ENCODE measurements at places on chromosomes 4 and X.

DNA sequence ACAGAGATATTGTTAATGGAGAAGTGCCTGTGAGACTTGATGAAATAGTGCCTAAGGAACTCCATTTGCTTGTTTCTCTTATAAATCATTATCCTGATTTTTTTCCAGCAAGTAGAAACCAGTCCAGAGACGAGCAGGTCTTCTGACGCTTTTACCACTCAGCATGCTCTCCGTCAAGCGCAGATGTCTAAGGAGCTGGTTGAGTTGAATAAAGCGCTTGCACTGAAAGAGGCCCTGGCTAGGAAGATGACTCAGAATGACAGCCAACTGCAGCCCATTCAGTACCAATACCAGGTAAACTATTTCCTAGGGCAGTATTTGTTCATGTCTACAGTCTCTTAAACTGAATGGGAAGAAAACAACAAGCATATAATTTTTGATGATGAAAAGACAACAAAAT, 63.6 kb downstream of the KIF4A start:
- DNase-seq = no peak

DNA sequence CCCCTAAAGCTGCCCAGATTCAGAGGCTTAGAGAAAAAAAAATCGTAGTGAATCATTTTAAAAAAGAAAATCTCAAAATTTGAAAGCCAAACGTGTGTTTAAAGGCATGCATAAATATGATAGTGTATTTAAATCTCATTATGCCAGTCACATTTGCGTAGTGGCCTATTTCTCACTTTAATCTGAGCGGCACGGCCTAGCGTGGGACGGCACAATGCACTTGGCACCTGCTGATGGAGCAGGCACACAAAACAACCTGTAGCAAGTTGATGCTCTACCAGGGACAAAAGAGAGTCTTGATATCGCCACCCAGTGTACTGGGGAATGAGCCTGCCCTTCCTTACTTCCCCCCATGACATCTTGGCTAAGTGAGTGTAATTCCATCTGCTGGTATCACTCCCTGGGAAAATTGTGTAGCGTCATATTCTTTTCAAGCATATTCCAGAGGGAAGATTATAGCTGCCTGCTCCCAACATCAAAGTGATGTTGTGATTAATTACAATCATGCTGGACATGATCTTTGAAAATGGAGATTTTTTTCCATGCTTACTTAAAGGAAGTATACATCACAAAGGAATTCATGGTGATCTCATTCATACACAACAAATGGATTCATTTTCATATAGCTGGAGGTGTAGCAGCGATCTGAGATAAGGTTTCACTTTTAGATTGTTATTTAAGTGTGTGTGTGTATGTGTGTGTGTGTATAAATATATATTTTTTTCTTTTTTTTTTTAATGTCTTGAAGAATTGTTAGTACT, 138.8 kb downstream of the DCTD start:
- DNase-seq = no peak

GRCh38 chrX:19347916-19348315, 4.2 kb downstream of the PDHA1 start:
- no peak for DNase-seq

DNA sequence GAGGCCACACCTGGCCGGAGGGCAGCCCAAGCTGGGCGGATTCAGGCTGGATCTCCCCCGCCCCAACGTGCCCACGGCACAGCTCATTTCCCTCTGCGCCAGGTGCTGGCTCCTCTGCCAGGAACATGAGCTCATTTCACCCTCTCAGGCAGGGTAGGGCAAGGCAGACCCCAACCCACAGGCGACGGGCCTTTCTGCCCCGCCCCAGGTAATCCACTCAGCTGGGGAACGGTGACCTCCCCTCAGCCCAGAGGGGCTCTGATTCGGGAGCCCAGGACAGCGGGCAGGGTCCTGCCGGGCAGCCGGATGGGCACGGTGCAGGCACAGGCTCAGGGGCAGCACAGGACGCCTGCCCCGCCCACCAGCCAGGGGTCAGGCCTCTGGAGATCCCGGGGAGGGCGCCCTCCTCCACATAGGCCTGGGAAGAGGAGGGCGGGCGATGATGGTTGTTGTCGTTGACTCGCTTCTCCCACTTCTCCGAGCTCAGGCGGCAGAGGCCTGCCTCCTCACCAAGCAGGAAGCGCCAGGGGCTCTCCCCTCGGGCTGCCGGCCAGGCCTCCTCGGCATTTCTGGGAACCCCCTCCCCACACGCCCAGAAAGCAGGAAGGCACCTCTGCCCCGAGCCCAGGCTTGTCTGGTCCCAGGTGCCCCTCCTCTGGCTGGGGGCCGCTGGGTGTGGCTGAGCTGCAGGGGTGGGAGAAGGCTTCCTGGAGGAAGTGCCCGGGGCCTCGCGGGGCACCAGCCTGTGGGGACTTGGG, 31.1 kb downstream of the TACC3 start:
- DNase-seq = no peak

- no peak for DNase-seq
Measured at GRCh38 chr4:3824521-3825270, 58.5 kb downstream of the ADRA2C start.

DNA sequence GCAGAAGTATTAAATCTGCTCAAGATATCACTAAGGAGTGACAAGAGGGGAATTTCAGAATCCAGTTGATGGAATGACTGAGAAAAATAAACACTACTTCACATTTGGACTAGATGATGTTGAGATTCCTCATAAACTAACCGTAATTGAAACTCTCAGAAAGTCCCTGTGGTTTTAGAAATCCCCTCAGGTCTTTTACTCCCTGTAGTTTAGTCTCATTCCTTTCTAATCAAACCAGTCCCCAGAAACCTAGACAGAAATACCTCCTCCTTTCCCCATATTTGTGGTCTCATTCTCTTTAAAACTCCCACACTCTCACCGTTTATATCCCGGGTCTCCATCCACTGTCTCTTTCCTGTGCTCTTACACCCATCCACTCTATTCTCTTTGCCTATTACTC, 15.0 kb upstream of the TLR1 start:
- DNase-seq = no peak

Measured in GM04503 (cell line).